Lower lobe of right lung (tissue), 2 donors: ENCODE measurements at places on chromosomes 4 and X. TPM values are rescaled to one million over a fixed set of nuclear protein-coding genes. Genes with fewer than 3 reads are reported as not detected.

- no peaks in the 10 kb centered on the region for H3K36me3 ChIP-seq
- peak overlapping the region; percentile 74 for H3K27ac ChIP-seq
- DNase-seq, result peak; percentile 72
- H3K4me3 ChIP-seq, result peak overlapping the region; percentile 53
- no peaks in the 10 kb centered on the region for H3K27me3 ChIP-seq
Observed at GRCh38 chr4:158170691-158171561, 1.9 kb downstream of the GASK1B start.

- no peak for DNase-seq
- peaks cover 6% of the 10 kb centered on the region for H3K4me1 ChIP-seq
Observed at GRCh38 chr4:122764071-122764820, 31.7 kb downstream of the BBS12 start.

- no peak overlapping the region for H3K4me3 ChIP-seq
- H3K36me3 ChIP-seq, result no peaks in the 10 kb centered on the region
- DNase-seq, result no peak
- peaks cover 7% of the 10 kb centered on the region for H3K4me1 ChIP-seq
Observed at GRCh38 chr4:78323439-78323838, 228.1 kb upstream of the ANXA3 start.

- H3K27ac ChIP-seq, result no peak overlapping the region
- H3K27me3 ChIP-seq, result no peaks in the 10 kb centered on the region
- no peak overlapping the region for H3K4me3 ChIP-seq
- DNase-seq, result no peak
- no peaks in the 10 kb centered on the region for H3K36me3 ChIP-seq
Observed at GRCh38 chr4:15735536-15735935, 32.7 kb downstream of the BST1 start.

GRCh38 chrX:125507119-125507518 is 187.4 kb downstream of the TEX13C start:
- H3K27ac ChIP-seq, result no peak overlapping the region
- no peaks in the 10 kb centered on the region for H3K27me3 ChIP-seq
- H3K4me1 ChIP-seq, result no peaks in the 10 kb centered on the region
- no peak for DNase-seq
- H3K36me3 ChIP-seq, result no peaks in the 10 kb centered on the region
- no peak overlapping the region for H3K4me3 ChIP-seq

DNA sequence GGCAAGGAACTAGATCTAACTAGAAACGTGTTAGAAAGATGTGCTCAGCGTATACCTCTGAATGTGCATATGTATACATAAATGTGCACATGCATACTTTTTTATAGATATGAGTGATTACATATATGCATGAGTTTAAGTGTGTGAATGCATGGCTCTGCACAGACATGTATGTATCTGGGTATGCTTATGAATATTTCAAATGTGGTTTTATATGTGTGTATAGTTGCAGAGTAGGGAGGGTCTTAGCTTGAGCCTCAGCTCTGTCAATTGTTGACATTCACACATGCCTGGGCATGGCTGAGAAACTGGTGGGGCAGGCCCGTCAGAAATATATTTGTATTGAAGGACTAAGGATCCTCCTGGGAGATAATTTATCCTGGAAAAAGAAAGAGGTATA is 31.1 kb downstream of the RAP2C start:
- no peak overlapping the region for H3K4me3 ChIP-seq
- no peak for DNase-seq
- no peaks in the 10 kb centered on the region for H3K4me1 ChIP-seq
- H3K27ac ChIP-seq, result no peak overlapping the region
- H3K27me3 ChIP-seq, result no peaks in the 10 kb centered on the region

DNA sequence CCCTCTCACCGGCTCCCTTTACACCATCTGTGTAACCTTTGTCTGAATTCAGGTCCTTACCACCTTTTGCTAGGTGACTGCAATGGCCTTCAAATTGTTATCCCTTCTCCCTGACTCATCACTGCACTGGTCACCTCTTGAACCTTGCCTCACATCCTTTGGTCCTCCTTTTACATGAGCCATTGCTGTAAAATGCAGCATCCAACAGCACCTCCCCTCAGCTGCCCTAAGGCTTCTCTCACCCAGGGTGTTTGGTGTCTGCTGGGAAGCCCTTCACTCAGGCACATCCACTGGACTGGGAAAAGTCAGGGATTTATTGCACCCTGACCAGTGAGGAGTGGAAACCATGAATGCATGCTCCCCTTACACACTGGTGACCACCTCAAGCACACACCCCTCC is 192.5 kb upstream of the GATB start:
- no peak overlapping the region for H3K4me3 ChIP-seq
- DNase-seq, result no peak
- H3K36me3 ChIP-seq, result no peaks in the 10 kb centered on the region
- H3K4me1 ChIP-seq, result no peaks in the 10 kb centered on the region
- H3K27ac ChIP-seq, result no peak overlapping the region
- no peaks in the 10 kb centered on the region for H3K27me3 ChIP-seq

GRCh38 chr4:139625482-139625881 is 40.1 kb upstream of the MGST2 start:
- H3K36me3 ChIP-seq, result no peaks in the 10 kb centered on the region
- no peaks in the 10 kb centered on the region for H3K27me3 ChIP-seq
- H3K27ac ChIP-seq, result no peak overlapping the region

DNA sequence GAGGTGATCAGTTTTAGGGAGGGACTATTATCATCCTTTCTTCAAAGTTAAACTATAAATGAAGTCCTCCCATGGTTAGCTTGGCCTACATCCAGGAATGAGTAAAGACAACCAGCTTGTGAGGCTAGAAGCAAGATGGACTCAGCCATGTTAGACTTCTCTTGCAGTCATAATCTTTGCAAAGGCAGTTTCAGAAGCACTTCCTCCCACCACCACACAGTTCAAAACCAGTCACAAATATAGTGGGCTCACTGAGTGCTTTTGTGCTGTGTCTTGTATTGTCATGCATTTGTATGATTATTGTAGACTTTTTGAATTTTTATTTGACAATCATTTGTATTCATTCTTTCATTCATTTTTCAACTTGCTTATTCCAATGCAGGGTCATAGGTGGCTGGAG is 204.5 kb downstream of the ZNF674 start:
- H3K27ac ChIP-seq, result no peak overlapping the region
- no peak overlapping the region for H3K4me3 ChIP-seq
- DNase-seq, result no peak

F11 gene
- 20.5 TPM for total RNA-seq

MGAT4D gene
- total RNA-seq, result not detected

FOXO4 gene
- 34.7 TPM for total RNA-seq

DNA sequence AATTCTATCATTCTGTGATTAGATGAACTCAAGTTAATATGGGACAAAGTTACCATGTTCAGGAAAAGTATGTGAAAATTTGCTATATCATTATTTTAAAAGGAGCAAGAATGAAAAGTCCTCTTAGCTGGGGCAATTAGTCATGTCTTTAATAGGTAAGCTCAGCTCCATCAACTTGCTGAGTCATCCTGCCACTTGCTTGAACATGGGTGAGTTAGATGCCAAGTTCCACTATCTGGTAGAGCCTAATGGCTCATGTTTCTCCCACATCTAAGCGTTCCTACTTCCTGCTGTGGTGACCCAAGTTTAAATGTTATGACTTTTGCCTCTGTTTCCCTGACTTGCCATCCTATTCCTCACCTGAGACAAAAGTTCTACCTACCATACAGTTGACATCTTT is 276.8 kb downstream of the ZNF674 start:
- H3K4me3 ChIP-seq, result no peak overlapping the region
- no peak overlapping the region for H3K27ac ChIP-seq
- H3K36me3 ChIP-seq, result no peaks in the 10 kb centered on the region
- H3K4me1 ChIP-seq, result no peaks in the 10 kb centered on the region
- no peak for DNase-seq

GRCh38 chr4:156476359-156476758 is 495.2 kb downstream of the PDGFC start:
- H3K36me3 ChIP-seq, result no peaks in the 10 kb centered on the region
- H3K27me3 ChIP-seq, result no peaks in the 10 kb centered on the region
- no peak overlapping the region for H3K4me3 ChIP-seq
- no peaks in the 10 kb centered on the region for H3K4me1 ChIP-seq
- no peak overlapping the region for H3K27ac ChIP-seq
- DNase-seq, result no peak

DNA sequence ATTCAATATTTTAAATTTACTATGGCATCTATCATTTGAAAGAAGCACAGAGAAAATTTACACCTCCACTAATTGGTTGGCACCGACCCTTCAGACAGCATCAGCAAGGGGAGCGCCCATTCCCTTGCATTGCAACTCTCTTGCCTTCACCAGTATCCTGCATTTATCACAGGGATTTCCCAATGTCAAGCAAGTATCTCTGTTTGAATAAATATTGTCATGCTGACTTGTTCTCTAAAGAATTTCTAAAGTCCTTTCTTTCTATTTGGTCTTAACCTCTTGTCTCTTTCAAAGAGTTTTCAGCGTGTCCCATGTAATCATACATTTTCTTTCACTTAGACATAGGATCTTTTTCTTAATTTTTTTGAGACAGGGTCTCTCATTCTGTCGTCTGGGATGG is 10.4 kb downstream of the DCTD start:
- H3K27ac ChIP-seq, result no peak overlapping the region
- H3K4me3 ChIP-seq, result no peak overlapping the region
- H3K4me1 ChIP-seq, result no peaks in the 10 kb centered on the region
- H3K36me3 ChIP-seq, result peaks cover 67% of the 10 kb centered on the region
- H3K27me3 ChIP-seq, result no peaks in the 10 kb centered on the region

- H3K4me3 ChIP-seq, result no peak overlapping the region
- H3K27me3 ChIP-seq, result no peaks in the 10 kb centered on the region
- no peaks in the 10 kb centered on the region for H3K4me1 ChIP-seq
- H3K36me3 ChIP-seq, result no peaks in the 10 kb centered on the region
Observed at GRCh38 chrX:24306440-24306839, 7.4 kb downstream of the SUPT20HL2 start.

TMEM154 gene
- total RNA-seq, result 19.6 TPM

RBM46 gene
- not detected for total RNA-seq

DNA sequence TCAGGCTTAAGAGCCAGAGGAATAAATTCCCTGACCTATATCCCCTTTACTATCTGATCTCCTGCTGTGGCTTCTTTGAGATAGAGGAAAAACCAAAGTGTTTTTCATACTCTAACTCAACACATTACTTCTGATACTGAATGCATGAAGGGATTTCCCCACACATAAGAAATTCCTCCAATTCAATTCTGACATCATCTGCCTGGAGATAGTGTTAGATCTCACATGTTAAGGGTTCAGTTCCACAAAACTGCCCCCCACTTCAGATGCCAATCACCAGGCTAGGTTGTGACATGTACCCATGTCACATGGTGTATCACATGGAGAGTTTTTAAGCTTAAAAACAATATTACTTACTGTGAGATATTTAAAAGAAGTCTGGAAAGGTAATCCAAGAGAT is 46.8 kb downstream of the GSTCD start:
- no peaks in the 10 kb centered on the region for H3K36me3 ChIP-seq
- no peak overlapping the region for H3K27ac ChIP-seq
- H3K4me1 ChIP-seq, result no peaks in the 10 kb centered on the region
- H3K4me3 ChIP-seq, result no peak overlapping the region

GRCh38 chrX:48831136-48831908 is 4.1 kb downstream of the PCSK1N start:
- no peak overlapping the region for H3K27ac ChIP-seq
- H3K36me3 ChIP-seq, result no peaks in the 10 kb centered on the region
- H3K4me3 ChIP-seq, result no peak overlapping the region
- DNase-seq, result no peak
- H3K4me1 ChIP-seq, result no peaks in the 10 kb centered on the region
- peaks cover 16% of the 10 kb centered on the region for H3K27me3 ChIP-seq

F9 gene
- total RNA-seq, result not detected

ESX1 gene
- not detected for total RNA-seq

GRCh38 chrX:84907324-84907968 is 96.2 kb upstream of the APOOL start:
- H3K27me3 ChIP-seq, result no peaks in the 10 kb centered on the region
- no peak for DNase-seq
- no peak overlapping the region for H3K27ac ChIP-seq

GRCh38 chr4:2961811-2962441 is 1.3 kb downstream of the NOP14 start:
- peaks cover 41% of the 10 kb centered on the region for H3K4me1 ChIP-seq
- peak overlapping the region; percentile 85 for H3K27ac ChIP-seq
- no peak for DNase-seq
- no peaks in the 10 kb centered on the region for H3K27me3 ChIP-seq

GRCh38 chr4:158590306-158590705 is 68.6 kb downstream of the RXFP1 start:
- DNase-seq, result no peak
- no peaks in the 10 kb centered on the region for H3K27me3 ChIP-seq
- no peak overlapping the region for H3K27ac ChIP-seq
- no peaks in the 10 kb centered on the region for H3K36me3 ChIP-seq
- H3K4me3 ChIP-seq, result no peak overlapping the region

RBMXL3 gene
- not detected for total RNA-seq

GRCh38 chr4:140028676-140029517 is 125.1 kb downstream of the MAML3 start:
- no peak for DNase-seq
- no peak overlapping the region for H3K4me3 ChIP-seq
- no peaks in the 10 kb centered on the region for H3K4me1 ChIP-seq
- H3K36me3 ChIP-seq, result no peaks in the 10 kb centered on the region

DNA sequence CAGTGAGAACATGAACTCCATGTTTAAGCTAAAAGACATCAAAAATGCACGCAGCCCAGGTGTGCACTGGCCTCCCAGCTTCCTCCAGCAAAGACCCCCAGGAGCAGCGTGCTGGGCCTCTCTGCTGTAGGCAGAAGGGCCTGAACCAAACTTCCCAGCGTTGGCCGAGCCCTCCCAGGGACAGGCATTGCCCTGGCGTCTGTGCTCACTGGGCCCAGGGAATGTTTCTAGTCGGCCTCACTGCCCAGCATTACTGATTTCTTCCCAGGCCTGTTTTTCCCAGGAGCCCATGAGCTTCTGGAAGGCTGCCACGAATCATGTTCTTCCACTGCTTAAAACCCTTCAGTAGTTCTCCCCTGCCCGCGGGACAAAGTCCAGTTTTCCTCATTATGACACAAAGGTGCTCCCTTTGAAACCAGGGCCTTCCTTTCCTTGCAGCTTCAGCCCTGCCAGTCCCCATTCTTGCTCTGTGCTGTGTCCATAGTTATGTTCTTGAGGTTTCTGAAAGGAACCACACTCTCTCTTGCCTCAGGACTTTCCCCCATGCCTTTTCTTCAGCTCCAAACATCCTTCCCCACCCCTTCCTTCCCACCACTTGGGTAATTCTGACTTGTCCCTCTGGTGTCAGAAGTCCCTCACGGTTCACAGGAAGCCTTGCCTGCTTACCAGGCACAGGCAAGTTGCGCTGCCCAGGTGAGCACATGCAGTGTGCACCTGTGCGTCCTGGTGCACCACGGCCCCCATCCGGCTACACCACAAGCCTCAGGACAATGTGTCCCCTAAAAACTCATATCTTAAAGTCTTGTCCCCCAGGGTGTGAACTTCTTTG is 93.4 kb upstream of the ENPP6 start:
- H3K36me3 ChIP-seq, result no peaks in the 10 kb centered on the region
- no peaks in the 10 kb centered on the region for H3K27me3 ChIP-seq
- H3K4me3 ChIP-seq, result no peak overlapping the region
- H3K27ac ChIP-seq, result no peak overlapping the region
- no peaks in the 10 kb centered on the region for H3K4me1 ChIP-seq

GRCh38 chrX:40582811-40583210 is 2.0 kb downstream of the ATP6AP2 start:
- no peak for DNase-seq
- peaks cover 11% of the 10 kb centered on the region for H3K4me1 ChIP-seq
- H3K27me3 ChIP-seq, result no peaks in the 10 kb centered on the region
